ENCODE measurements at places on chromosomes 3 and 15.

DNA sequence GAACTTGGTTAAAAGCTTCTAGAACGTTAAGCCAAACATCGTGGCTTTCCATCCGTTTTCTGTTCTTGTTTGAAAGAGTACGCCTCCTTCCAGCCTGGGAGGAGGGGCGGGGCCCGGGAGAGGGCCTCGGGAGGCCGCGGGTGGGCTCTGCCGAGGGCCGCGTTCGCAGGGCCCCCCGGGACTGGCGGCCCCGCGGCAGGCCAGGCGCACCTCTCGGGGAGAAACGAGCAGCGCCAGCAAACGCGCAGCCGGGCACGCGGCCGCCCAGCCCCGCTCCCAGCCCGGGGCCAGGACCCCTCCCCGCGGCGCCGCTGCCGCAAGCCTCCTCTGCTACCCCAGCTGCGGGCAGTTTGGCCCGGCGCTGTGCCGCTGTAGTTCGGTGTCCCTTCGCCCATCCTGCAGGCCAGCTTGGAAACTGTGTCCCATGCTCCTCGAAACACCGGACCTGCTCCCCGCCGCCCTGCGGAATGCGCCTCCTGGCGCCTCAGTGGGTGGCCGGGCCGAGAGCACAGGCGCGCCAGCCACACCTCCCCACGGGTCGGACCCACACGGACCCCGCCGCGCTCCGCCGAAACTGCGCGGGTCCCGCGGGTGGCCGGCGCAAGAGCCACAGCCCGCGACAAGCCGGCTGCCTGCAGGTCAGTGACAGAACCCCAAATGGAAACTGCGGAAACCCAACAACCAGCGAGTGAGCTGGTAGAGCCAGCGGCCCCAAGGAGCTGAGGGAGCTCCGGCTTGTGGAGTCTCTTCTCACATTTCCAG lies 2.3 kb downstream of the OCA2 start:
- no peak for DNase-seq

DNA sequence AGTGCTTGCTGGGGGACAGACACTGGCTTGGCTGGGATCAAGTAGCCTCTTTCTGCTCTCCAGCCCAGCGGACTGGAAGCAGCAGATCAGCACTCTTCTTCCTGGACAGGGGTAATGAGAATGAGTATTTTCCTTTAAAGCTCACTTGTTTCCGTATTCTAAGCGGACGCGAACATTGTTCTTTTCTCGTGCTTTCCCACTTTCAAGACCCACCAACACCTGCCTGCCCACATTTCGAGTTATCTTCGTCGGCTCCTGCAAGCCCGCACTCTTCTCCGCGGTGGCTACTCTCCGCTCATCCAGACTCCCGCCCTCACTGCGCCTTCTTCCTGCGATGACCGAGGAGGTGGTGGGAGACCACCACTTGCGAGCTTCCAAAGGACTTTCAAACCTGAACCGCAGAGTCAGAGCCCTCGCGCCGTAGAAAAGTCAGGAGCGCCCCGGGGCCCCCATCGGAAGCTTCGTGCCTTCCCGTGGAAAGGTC lies 1.6 kb upstream of the PPM1L start:
- DNase-seq: peak; percentile 75

DNA sequence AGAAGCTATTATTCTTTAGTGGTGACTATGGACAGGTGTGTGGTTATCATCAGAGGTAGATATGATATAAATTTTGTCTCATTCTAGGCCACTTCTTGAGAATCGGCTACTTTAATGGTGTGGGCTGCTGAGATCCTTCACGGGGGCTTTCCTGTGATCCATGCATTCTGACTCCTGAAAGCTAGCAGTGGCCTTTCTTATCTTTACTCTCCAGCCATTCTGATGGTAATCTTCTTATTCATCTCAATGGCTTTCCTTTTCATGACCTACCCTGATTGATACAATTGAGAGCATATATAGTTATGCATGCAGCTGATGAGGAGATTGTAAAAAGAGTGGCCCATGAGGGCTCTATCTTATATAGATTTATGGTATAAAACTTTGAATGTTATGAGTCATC lies 78.3 kb upstream of the ZPLD1 start:
- no peak for DNase-seq

DNA sequence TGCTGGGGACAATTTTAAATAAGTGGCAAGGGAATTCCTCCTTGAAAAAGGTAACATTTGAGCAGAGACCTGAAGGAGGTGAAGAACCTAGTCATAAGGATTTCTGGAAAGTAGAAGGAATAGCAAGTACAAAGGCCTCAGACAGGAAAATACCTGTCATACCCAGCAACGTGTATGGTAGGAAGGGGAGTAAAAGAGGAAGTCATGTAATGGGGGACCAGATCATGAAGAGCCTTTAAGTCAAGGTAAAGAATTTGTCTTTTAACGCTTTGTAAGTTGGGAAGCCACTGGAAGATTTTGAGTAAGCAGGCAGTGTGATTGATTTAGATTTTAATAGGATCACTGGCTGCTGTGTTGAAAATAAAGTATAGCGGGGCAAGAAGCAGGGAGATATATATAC lies 43.4 kb upstream of the FAH start:
- DNase-seq: no peak

DNA sequence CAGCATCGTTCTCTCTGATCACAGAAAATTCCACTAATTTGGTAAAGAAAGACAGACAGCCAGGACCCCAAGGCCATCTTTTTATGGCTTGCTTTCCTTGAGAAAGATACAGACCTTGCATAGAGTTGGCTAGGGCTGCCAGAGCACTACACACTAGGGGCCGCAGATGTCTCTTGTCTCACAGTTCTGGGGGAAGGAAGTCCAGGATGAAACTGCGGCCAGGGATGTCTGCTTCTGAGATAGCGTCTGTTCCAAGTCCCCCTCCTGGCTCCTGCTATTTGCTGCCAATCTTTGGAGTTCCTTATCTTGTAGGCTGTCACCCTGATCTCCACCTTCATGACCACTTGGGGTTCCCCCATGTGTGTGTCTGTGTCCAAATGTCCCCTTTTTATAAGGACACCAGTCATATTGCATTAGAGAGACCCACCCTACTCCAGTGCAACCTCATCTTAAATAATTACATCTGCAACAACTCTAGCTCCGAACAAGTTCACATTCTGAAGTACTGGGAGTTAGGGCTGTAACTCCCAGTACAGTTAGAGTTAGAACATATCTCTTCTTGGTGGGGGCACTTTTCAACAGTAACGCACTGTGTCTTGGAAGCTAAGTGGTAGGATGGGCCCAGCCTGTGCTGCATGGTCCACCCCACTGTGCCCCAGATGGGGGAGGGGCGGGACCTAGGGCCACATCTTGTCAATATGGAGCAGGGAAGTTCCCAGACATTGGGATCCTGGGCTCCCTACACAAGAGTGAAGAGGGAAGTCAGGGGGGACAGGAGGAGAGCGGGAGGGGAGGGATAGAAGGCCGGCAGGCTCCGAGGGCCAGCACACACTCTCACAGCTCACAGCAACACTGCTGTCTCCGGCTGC lies 42.2 kb downstream of the KLF15 start:
- no peak for DNase-seq
